Activated naive CD8-positive, alpha-beta T cell treated with anti-CD3 and anti-CD28 coated beads, Interleukin-2, amount 50 U/mL, for 16 hours (primary cell): ENCODE measurements at places on chromosomes 6 and 20.

- DNase-seq: no peak
These were observed 184.7 kb downstream of the GJA1 start for GRCh38 chr6:121619987-121620740.

GRCh38 chr6:71199736-71200135, 88.9 kb upstream of the OGFRL1 start:
- DNase-seq: no peak

DNA sequence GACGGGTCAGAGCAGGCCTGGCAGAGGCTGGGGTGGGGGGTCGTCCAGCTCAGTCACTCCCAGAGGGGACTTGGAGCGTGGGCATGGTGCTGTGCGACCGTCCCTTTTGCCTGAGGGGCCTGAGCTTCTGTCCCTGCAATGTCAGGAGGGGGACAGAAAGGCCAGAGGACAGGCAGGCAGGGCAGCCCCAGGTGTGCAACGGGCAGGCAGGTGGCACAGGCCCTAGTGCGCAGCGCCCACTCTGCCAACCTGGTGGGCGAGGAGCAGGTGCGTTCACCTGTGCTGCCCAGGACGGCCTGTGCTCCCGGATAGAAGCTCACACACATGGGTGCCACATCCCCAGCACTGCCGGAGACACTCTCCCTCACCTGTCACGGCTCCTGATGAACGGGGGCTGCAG, 78.7 kb upstream of the SLCO4A1 start:
- DNase-seq: no peak

- DNase-seq: no peak
These were observed 6.6 kb downstream of the NAPB start for GRCh38 chr20:23414526-23415188.

DNA sequence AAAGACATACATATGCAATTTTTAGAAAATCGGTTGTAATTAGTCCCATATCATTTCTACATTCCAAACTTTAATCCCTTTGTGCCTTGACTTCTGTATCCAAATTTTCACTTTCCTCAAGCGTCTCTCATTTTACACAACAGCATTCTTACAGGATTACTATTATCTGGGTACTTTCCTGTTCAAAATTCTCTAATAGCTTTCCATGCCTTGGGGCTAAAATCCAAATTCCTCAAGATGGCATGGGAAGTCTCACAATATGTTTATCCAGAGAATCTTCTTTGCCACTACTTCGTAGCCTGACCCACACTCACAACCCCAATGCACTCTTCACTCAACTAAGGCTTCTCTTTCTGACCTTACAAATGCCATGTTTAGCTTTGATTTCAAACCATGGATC, 125.0 kb downstream of the TBX18 start:
- DNase-seq: no peak

GRCh38 chr6:1267790-1268762, 43.8 kb upstream of the FOXQ1 start:
- DNase-seq: no peak

GRCh38 chr6:40387871-40388264, 199.3 kb downstream of the LRFN2 start:
- no peak for DNase-seq

DNA sequence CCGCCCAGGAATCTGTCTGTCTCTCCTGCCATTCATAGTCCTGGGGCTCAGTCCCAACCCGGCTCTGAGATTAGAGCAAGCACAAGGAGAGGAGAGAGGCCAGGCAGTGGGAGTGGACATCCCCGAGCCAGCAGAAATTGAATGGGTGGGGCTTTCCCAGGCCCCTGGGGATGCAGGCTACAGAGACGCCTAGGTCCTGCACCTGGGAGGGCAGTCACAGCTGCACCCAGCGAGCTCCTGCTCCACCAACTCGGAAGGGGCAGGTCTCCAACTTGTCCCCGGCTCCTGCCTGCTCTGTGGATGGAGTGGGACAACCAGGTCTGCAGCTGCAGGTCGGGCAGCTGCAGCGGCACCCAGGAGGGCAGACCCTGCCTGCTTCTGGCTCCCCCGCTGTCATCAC, 11.1 kb upstream of the AIG1 start:
- no peak for DNase-seq

DNA sequence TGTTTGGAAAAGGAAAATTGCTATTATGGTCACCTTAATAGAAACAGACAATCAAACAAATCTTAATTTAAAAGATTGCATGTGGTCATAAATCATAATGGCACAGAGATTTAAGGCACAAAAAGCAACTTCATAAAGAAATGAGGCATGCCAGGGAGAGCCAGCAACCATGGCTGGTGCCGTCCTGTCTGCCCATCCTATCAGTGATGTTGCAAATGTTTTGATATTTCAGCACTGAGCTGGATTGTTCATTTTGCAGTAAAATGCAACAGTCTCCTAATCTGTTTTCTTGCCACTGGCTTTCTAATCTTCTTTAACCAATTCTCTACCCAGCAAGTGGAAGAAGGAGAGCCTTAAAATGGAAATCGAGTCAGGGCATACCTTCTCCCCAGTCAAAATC, 249.8 kb downstream of the SAMD5 start:
- DNase-seq: no peak

GRCh38 chr6:137856138-137856898, 10.7 kb upstream of the TNFAIP3 start:
- DNase-seq: no peak

DNA sequence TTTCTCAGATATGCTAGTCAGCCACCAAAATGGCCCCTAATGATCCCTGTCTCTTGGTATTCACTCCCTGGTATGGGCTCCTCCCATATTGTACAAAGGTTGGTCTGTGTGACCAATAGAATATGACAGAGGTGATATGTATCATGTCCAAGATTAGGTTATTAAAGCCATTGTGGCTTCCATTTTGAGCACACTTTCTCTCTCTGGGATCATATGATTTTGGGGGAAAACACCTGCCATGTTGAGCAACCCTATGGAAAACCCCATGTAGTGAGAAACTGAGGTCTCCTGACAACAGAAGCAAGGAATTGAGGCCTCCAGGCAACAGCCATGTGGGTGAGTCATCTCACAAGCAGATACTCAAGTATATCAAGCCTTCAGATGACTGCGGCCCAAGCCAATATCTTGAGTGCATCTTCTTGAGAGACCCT, 7.1 kb upstream of the ZNF318 start:
- DNase-seq: no peak

DNA sequence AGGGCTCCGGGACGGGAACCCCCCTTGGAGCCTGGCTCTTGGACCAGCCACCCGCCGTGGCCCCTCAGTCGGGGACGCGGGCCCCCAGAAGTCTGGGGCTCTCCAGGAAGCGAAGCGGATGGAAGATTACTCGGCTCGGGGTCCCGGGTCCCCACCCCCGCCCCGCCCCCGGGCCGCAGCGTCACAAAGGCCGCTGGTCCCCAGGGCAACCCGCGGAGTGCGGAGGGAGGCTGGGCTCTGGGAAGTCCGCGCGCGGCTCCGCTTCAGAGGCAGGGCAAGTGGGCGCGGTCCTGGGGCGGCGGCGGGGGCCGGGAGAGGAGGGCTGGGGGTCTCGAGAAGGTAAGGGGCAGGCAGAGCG, at the start of gene FNDC11:
Gene FNDC11 (plus strand): TSS at position 227 of the 358 bp plus-strand sequence. CDS start 1,505 bp downstream, outside the sequence.
- DNase-seq: no peak

GRCh38 chr6:89997456-89998445, 103.5 kb downstream of the GJA10 start:
- no peak for DNase-seq

- no peak for DNase-seq
These were observed 114.0 kb upstream of the ARG1 start for GRCh38 chr6:131459005-131459404.

DNA sequence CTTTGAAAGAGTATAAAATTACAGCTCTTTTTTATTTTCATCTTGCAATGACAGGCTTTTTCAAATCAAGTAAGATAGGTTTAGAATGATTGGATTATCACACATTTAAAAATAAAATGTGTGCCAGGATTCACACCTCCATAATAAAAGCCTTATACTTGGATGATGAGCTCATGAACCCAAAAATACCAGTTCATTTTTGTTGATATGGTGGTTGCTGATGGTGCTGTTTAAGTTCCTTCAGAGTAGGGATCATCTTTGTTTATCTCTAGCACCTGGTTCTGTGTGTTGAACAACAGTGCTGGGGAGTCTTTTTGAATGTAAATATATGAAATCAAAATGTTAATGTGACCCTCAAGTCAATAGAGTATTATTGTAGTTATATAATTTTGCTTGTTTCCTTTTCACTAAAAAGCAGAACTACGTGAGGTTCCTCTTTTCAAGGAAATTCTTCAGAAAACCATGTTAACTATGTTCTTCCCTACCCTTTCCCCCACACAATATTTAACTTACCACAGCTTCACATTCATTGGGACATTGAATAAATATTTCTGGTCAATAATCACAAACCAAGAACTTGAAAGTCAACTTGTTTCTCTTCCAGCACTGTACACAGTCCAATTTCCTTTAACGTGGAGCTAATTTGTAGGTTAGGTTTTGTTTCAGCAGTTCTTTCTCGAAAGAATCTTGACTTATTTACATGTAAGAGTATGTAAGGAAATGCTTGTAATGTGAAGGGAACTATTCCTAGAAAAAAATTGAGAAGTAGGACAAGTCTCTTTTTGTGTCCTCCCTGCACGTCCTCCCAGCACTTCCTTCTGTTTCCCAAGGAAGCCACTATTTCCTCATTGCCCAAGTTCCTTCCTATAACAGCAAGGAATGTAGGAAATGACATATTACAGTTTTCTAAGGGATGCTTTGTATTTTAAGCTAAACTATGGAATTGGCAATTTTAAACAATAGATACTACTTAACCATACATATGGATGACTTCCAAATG, 945.9 kb upstream of the CITED2 start:
- DNase-seq: no peak

DNA sequence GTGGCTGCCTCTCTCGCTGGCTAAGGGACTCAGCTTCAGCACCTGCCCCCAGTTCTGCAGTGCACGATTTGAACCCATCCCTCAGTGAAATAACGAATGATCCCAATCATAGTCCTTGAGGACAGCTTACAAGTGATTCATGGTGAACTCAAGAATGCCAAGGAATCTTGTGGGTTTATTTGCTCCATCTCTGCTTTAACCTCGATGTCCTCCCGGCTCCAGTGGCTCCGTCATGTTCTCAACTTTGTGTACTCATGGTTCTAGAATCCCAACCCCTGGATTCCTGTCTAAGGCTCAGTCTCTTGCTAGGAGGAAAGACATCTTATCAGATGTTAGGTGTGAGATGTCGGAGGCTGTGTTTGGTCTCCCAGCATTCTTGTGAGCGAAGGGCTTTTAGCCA, 29.0 kb upstream of the GTSF1L start:
- no peak for DNase-seq

DNA sequence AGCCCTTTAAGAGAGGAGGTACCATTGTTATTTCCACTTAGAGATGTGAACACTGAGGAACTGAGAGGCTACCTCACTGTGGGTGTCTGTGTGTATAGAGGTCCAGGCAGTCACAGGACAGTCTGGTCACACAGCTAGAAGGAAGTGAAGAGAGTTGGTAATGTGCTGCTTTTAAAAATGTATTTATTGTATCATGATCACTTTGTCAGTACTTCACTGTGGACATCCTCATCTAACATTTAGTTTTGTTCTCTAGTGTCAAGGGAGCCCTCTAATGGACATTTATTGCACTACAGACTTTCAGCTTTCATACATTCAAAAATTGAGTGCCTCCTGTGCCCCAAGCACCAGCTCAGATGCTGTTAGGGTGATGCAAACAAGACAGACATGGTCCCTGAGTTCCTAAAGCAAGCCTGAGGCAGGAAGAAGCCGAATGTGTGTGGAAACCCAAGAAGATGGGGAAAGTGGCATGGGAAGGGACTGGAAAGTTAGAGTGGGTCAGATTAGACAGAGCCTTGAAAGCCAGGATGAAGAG, 123.0 kb downstream of the SLC16A10 start:
- DNase-seq: no peak

DNA sequence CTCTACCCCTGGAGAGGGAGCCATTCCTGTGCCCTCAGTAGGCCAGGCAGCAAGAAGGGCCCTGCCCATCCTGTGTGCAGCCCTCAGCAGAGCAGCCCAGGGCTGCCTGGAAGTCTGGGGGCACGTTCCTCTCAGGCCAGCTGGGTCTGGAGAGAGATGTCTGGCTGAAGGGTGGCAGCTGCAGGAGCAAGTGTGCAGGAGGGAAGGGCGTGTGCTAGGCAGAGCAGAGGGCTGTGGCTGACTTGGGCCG, 62.7 kb downstream of the NOL4L start:
- no peak for DNase-seq

- DNase-seq: peak; percentile 58
These were observed 585 bp downstream of the PSMB9 start for GRCh38 chr6:32854376-32855178.

GRCh38 chr20:35870541-35871258, 83.6 kb downstream of the SCAND1 start:
- DNase-seq: no peak

- no peak for DNase-seq
These were observed 499.1 kb downstream of the CD83 start for GRCh38 chr6:14616656-14617055.

DNA sequence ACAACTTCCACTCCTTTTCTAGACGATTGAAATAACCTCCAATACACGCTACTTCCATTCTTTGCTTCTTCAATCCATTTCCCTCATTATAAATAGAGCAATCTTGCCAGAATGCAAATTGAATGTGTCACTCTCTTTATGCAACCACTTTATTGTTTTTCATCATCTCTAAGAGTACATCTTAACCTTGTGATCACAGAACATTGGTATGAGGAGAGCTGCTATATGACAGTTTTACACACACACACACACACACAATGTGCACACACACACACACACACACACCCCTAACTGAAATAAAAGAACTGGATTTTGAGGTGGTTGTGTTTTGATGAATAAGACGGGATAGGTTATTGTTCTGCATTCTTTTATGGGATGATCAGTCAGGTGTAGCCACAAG, 187.0 kb downstream of the HDGFL1 start:
- DNase-seq: no peak

DNA sequence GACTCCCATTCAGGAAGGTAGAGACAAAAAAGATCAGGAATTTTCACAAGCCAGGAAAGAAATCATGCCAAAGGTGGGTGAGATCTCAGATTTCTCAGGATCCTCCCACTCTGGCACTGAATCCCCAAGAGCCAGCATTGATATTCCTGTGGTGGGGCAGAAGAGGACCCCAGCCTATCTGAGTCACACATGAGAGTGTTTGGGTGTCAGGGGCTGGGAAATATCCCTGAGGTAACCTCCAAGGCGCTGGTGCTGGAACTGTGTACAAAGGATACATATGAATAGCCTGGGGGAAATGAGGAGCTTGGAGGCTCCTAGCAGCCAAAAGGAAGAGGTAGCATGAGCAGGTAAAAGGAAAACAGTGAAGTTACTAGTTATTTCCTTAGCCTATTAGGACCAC, 369.4 kb downstream of the BTBD9 start:
- no peak for DNase-seq

- no peak for DNase-seq
These were observed 132.2 kb upstream of the SCGN start for GRCh38 chr6:25519856-25520255.

GRCh38 chr6:72238900-72239299, 352.6 kb downstream of the RIMS1 start:
- no peak for DNase-seq

- no peak for DNase-seq
These were observed 53.5 kb downstream of the EBF4 start for GRCh38 chr20:2745936-2746635.

GRCh38 chr20:49584418-49585382, 16.8 kb upstream of the PTGIS start:
- no peak for DNase-seq

GRCh38 chr6:38272222-38272621, 367.5 kb downstream of the BTBD9 start:
- no peak for DNase-seq
